ENCODE measurements at places on chromosomes 3 and 15.

- DNase-seq: no peak
Observed at GRCh38 chr15:47507221-47507985, 209.9 kb upstream of the SEMA6D start.

DNA sequence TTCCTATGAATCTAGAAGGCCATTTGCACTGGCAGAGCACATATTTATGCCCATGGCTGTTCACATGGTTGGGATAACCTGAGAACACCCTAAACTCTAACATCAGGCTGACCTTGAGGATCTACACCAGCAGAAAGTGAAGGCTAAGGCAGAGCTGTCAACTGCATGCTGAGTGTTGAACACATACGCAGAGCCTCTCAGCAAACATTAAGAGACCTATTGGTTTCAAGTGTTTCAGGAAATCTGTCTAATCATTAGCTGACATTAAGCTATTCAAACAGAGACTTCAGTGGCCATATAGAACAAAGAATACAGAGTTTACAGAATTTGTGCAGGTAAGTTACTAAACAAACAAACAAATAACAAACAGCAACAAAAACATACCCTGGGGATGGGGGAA is 16.1 kb upstream of the SEC61A1 start:
- DNase-seq: no peak

DNA sequence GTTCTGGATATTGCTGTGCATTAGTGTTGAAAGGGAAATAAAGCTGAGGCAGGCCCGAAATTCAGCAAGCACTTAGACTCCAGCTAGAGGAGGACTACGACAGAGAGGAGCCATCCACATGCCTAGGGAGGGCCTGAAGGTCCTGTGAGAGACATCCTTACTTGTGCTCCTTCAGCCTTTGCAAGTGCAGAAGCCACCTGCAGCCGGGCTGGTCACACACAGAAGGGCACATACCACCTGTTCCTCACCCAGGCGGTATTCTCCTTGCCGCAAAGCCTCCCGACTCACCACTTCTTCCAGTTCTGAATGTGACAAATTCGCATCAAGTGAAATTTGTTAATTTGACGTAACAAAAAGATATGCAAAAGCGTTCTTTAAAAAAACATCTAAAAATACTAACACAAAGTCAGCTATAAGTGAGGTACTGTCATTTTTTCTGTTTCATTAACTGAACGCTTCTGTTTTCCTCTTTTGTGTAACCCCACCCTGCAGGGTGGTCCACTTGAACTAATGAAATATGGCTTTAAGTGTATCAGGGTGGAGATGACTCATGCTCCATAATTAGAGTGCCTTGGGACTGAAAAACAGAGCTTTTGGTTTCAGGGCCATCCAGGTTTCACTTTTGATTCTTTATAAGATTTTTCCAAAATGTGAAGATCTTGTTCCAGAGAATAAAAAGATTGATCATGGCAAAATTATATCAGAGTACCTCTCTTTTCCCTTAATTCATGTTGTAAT is 467.9 kb upstream of the ATP11B start:
- DNase-seq: no peak

DNA sequence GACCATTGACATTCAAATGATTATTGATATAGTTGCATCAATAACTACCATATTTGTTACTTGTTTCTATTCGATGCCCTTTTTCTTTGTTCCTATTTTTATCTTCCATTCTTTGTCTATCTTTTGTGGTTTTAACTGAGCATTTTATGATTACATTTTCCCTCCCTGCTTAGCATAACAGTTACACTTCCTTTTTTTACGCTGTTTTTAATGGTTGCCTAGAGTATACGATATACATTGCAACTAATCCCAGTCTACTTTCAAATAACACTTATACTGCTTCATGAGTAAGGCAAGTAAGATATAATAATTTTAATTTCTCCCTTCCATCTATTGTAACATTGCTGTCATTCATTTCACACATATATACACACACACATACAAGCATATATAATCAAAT is 26.3 kb downstream of the COL6A6 start:
- DNase-seq: no peak

GRCh38 chr3:193788189-193788991 is 195.4 kb downstream of the OPA1 start:
- DNase-seq: peak; percentile 65

GRCh38 chr3:143814443-143814889 is 33.8 kb downstream of the SLC9A9 start:
- DNase-seq: no peak

GRCh38 chr15:42375252-42375651 is 16.0 kb downstream of the CAPN3 start:
- DNase-seq: no peak

DNA sequence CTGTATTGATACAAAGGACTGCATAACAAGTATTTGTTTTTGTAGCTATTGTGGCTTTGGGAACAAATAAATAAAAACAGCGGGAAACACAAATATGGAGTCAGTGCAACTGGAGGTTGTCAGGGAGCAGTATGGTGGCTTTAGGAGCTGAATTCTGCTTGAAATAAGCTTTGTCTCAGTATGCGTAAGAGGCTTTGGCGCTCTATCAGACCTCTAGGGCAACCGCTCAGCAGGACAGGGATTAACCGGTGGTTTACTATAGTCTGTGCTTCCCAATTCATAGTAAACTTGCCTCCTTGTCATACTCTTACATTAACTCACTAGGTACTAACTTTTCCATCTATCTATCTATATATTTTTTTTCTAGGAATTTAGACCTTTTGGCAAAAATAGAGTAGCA is 104.6 kb downstream of the ZIC1 start:
- DNase-seq: no peak

- no peak for DNase-seq
Observed at GRCh38 chr15:46636206-46636605, 1001.4 kb downstream of the SQOR start.

DNA sequence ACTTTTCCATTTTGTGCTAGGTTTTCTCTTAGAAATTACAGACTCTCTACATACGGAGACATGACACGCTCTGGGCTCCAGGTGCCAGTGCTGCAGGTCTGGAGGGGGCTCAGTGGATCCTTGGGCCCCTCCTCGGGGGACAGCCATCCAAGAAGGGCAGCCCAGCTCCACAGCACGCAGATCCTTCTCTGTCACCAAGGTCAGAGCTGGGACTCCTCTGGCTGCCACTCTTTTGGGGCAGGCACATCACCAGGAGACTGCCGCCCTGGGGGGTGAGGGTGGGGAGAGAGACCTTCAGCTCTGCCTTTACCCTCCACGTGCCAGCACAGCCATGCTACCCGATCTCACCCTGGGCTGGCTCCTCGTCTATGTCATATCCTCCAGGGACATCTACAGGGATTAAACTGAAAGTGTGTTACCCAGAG is 65.6 kb downstream of the ATP10A start:
- DNase-seq: no peak

- no peak for DNase-seq
Observed at GRCh38 chr3:89580859-89581258, 473.4 kb downstream of the EPHA3 start.

- DNase-seq: no peak
Observed at GRCh38 chr3:148100476-148100875, 597.2 kb upstream of the AGTR1 start.

GRCh38 chr3:58386626-58387365 is 46.8 kb downstream of the PDHB start:
- DNase-seq: no peak

DNA sequence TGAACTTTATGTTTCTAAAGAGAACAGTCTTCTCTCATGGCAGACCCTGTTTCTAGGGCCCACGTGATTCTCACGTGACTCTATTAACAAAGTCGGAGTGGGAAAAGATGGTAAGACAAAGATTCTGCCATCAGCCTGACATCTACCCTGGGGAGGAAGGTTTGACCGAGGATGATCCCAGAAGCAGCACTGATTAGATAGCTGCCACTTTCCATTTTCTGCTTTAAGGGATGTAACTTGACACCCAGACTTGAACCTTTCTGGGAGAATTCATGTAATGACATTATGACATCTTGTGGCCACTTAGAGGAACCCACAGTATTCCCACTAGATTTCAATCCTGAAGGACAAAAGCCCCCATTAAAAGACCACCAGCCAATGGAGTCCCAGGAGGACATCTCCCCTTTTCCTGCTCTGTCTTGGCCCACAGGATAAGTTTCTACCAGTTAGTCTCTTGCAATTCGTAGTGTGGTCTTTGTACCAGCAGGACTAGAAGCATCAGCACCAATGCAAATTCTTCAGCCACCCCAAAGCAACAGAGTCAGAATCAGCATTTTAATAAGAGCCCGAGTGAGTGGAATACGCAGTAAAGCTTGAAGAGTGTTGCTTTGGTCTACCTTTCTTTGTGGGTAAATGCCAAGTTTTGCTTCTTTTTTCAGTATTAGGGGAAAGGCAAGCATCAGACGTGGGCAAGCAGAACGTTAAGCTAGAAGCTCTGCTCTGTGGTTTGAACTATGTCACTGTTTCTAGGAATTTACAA is 480.5 kb upstream of the PROK2 start:
- peak; percentile 26 for DNase-seq

DNA sequence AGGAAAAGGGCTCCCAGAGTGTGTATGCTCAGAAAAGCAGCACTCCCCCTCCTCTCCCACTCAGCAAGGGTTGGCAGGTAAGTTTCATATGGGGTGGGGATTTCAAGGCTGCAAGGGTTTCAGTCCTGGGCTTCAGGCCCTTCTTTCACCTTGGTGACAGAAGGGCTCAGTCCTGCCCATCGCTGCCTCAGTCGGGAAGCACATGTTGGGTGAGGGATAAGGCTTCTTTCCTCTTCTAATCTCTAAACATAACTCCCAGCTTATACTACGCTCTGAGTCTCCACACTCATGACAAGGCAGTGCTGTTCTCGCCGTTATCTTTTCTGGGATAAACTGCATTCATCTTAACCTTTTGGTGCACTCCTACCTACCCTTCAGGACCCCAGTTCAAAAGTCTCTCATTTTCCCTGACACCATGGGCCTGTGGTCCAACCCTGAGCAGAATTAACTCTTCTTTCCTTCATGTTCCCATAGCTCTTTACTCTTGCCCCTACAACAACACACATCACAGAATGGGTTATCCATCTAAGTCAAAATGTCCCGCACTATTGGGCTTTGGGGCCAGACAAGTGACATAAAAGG is 17.0 kb downstream of the RAB43 start:
- no peak for DNase-seq

- no peak for DNase-seq
Observed at GRCh38 chr3:27578032-27578431, 93.8 kb upstream of the SLC4A7 start.

DNA sequence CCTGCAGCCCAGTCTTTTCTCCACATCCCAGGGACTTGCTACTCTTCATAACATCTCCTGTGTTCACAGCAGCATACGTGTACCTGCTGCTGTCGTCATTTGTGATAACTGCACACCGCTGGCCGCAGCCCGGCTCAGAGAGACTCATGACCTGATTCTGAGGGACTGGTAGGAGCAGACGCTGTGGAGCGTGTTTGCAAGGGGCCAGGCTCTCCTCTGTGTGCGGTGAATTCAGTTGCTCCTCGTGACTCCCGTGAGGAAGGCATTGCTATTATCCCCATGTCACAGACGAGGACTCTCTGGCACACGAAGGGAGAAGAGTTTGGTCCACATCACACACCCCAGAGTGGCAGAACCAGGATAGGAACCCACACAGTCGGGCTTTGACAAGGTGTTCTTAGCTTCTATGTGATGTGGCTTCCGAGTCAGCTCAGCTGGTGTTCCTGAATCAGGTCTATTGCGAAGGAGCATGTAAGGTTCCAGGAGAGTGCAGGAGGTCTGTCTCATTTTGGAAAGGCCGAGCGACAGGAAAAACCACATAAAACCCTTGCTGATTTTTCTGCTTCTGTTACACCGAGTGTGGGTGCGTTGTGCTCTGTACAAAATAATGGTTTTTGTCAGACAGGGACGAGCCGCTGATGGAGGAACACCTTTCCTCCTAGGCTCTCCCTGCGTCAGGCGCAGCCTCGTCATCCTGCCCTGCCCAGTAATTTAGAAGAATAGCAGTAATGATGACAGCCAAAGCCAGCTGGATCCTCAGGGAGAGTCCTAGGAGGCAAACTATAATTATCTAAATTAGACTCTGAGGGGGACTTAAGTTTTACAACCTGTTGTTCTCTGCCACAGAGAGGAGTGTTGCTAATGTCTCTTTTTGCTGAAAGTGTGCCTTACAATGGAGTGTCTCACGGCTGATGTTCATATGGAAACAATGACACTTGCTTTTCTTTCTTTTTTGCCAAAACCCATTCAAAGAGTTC is 157.5 kb upstream of the RGMA start:
- DNase-seq: no peak

GRCh38 chr3:71104556-71104955 is 479.0 kb downstream of the FOXP1 start:
- no peak for DNase-seq
